Subcutaneous preadipocyte (primary cell): ENCODE measurements at places on chromosomes 7 and 10. TPM values are rescaled to one million over a fixed set of nuclear protein-coding genes. Genes with fewer than 3 reads are reported as not detected.

Gene TMEM229A
- total RNA-seq: not detected in 2 replicates

Gene CRTAC1
- not detected in 2 replicates for total RNA-seq

Gene GALNT11
- total RNA-seq: 35.2 and 48.9 TPM in 2 replicates

Gene TEX47
- not detected in 2 replicates for total RNA-seq

Gene CACNA2D1
- 45.9 and 48.5 TPM in 2 replicates for total RNA-seq

Gene CDHR3
- total RNA-seq: 12.5 and 23.5 TPM in 2 replicates

Gene CLRN3
- total RNA-seq: not detected in 2 replicates
